Cardiac muscle cell (in vitro differentiated cells and primary cell): ENCODE measurements at places on chromosomes 2 and 18. TPM values are rescaled to one million over a fixed set of nuclear protein-coding genes. Genes with fewer than 3 reads are reported as not detected.
A peak's percentile ranks its signal among the peaks of the same experiment; 100 is the strongest.

GRCh38 chr2:178025551-178026185 lies 46.9 kb downstream of the PDE11A start:
- no peak for DNase-seq
- no peak overlapping the region for H3K4me3 ChIP-seq
- no peaks in the 10 kb centered on the region for H3K27me3 ChIP-seq
- H3K36me3 ChIP-seq = no peaks in the 10 kb centered on the region
- H3K4me1 ChIP-seq = no peaks in the 10 kb centered on the region

DNA sequence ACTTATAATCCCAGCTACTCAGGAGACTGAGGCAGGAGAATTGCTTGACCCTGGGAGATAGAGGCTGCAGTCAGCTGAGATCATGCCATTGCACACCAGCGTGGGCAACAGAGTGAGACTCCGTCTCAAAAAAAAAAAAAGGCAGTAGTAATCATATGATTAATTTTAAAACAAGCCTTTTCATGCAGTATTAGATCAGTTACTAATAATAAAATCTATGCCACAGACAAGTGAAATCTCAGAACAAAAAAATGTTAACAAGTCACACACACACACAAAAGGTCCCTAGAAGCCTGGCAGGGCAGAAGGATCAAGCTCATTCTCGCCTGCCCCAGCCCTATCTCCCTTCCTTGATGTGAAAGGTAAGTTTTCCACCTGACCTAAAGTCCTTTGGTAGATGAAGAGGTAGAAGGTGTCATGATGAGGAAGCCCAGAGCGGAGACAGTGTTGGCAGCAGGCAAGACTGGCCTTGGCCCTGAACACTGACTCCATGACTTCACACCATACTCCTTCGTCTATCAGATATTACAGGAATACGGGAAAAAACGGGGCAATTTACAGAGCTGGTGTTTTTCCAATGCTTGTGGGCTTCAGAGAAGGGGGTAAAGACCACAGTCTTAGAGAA lies 10.6 kb downstream of the KDSR start:
- no peaks in the 10 kb centered on the region for H3K27me3 ChIP-seq
- no peak overlapping the region for H3K4me3 ChIP-seq
- H3K36me3 ChIP-seq = peaks cover 48% of the 10 kb centered on the region
- DNase-seq = no peak
- H3K27ac ChIP-seq = no peak overlapping the region

DNA sequence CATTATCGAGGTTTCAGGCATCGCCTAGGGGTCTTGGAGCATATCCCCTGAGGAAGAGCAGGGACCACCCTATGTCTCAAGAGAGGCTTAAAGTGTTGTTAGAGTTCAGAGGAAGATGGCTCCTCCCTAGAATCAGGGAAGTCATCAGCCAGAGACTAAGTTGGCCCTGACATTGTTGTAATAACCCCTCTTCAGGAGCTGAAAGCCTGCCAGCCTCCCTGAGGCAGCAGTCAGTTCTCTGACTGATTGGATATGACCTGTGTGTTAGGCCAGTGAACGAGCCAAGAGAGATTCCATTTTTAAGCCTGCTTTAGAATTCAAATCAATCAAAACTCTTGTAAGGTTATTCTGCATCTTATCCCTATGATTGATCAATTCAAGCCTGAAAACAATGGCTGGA lies 34.9 kb downstream of the ARHGAP28 start:
- DNase-seq = no peak
- no peaks in the 10 kb centered on the region for H3K36me3 ChIP-seq

- no peak overlapping the region for H3K4me3 ChIP-seq
- DNase-seq = no peak
- peaks cover 4% of the 10 kb centered on the region for H3K4me1 ChIP-seq
- no peaks in the 10 kb centered on the region for H3K27me3 ChIP-seq
- no peaks in the 10 kb centered on the region for H3K36me3 ChIP-seq
These were observed 172.8 kb upstream of the SESTD1 start for GRCh38 chr2:179437430-179437829.

DNA sequence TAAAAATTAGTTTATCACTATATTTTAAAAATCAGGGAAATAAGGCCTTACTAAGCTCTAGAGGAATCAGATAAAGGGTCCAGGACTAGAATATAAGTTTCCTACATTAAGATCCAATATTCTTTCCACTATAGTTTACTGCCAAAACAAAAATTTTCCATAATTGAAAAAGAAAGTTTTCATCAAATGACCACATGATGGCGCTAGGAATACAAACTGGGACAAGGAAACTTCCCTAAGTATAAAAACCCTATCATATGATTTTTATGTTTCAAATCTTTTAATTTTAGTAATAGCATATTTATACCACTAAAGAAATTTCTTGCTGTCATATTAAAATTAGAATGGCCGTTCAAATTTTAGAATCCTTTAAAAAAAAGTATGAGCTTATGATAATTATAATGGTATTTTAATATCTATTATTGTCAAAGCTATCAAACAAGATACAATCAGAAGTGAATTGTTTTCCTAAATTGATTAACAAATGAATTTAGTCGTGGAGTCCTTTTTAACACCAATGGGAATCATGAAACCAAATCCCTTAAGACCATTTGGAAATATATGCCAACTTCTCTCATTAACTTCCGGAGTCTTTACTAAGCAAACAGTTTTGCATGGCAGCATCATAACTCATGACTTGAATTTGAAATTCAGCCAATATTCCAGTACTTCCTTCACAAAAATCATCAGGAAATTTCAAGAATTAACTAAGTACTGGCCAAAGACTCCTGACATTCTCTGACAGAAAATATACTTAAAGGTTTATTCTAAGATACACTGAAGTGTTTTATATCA lies 70.3 kb downstream of the SCN1A start:
- H3K27ac ChIP-seq = no peak overlapping the region
- H3K36me3 ChIP-seq = no peaks in the 10 kb centered on the region
- peak; percentile 64 for DNase-seq
- no peaks in the 10 kb centered on the region for H3K27me3 ChIP-seq

- no peak overlapping the region for H3K27ac ChIP-seq
- H3K4me1 ChIP-seq = peaks cover 6% of the 10 kb centered on the region
- H3K4me3 ChIP-seq = no peak overlapping the region
- H3K36me3 ChIP-seq = no peaks in the 10 kb centered on the region
- DNase-seq = no peak
These were observed 120.1 kb downstream of the PLCL1 start for GRCh38 chr2:197924483-197924882.

- no peak overlapping the region for H3K4me3 ChIP-seq
- no peak overlapping the region for H3K27ac ChIP-seq
- no peak for DNase-seq
- no peaks in the 10 kb centered on the region for H3K36me3 ChIP-seq
- H3K27me3 ChIP-seq = no peaks in the 10 kb centered on the region
These were observed 115.2 kb upstream of the EPAS1 start for GRCh38 chr2:46181789-46182530.

DNA sequence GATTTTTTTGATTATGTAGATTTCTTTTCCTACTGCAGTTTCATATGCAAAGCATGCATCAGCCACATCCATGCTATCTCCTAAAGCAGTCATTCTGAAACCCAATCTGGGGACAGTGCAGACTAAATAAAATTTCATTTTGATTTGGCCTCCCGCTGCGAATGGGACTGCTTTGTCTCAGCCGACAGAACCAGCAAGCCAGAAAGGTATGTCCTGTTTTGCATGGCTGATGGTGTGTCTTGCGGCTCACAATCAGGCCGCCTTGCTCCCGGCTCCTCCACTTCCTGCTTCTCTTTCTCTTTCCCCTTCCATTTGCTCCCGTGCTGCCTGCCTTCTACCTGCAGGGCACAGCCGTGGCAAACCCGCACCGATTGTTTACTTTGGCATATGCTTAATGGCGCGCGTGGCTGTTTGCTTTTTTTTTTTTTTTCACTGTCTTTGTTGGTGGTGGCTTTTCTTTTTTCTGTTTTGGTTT lies 419.6 kb upstream of the POU3F3 start:
- no peak for DNase-seq
- H3K36me3 ChIP-seq = no peaks in the 10 kb centered on the region
- H3K4me3 ChIP-seq = no peak overlapping the region
- peaks cover 5% of the 10 kb centered on the region for H3K4me1 ChIP-seq
- no peaks in the 10 kb centered on the region for H3K27me3 ChIP-seq
- H3K27ac ChIP-seq = no peak overlapping the region

GRCh38 chr18:62118328-62118727 lies 68.5 kb downstream of the PIGN start:
- no peaks in the 10 kb centered on the region for H3K4me1 ChIP-seq
- no peaks in the 10 kb centered on the region for H3K27me3 ChIP-seq
- H3K36me3 ChIP-seq = no peaks in the 10 kb centered on the region

DNA sequence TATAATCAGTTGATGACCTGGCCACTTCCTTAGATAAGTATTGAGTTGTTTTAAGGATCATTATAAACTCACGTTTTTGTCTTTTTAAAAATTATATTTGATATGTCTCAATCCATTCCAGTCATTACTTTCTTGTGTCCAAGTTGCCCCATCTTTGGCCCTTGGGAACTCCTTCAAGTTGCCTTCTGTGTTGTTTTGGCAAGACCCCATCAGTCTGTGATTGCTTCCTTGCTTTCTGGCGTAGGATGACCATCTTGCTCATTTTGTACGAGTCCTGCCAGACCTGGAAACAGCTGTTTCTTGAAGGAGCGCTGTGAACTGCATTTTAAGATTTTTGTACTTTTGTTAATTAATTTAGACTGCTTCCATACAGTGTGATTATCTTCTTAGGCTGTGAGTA lies 68.9 kb upstream of the ITM2C start:
- no peak for DNase-seq
- H3K27me3 ChIP-seq = no peaks in the 10 kb centered on the region
- H3K36me3 ChIP-seq = no peaks in the 10 kb centered on the region

- H3K4me1 ChIP-seq = no peaks in the 10 kb centered on the region
- no peak overlapping the region for H3K4me3 ChIP-seq
- no peaks in the 10 kb centered on the region for H3K36me3 ChIP-seq
- no peak for DNase-seq
- H3K27ac ChIP-seq = no peak overlapping the region
- no peaks in the 10 kb centered on the region for H3K27me3 ChIP-seq
These were observed 57.6 kb downstream of the LONRF2 start for GRCh38 chr2:100264651-100265050.

DNA sequence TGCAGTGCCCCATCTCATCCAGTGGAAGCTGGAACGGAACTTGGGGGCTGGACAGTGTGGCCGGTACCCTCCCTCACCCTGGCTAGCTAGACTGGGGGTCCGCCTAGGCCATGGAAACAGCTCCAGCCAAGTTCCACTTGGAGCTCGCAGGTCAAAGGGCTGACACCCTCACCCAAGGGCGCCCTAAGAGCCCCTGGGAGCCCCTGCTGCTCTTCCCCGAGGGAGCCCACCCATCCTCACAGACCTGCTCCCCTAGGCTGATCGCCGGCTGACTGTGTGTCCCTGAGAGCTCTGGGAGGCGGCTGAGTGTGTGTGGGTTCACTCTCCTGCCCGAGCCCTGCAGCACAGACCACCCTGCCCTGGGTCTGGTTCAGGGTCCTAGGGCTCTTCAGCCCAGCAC lies 118.2 kb upstream of the OTOS start:
- no peak for DNase-seq
- no peaks in the 10 kb centered on the region for H3K36me3 ChIP-seq
- H3K27ac ChIP-seq = no peak overlapping the region
- no peak overlapping the region for H3K4me3 ChIP-seq
- no peaks in the 10 kb centered on the region for H3K4me1 ChIP-seq

- no peak overlapping the region for H3K4me3 ChIP-seq
- H3K4me1 ChIP-seq = no peaks in the 10 kb centered on the region
These were observed 107.8 kb downstream of the MSH2 start for GRCh38 chr2:47510745-47511144.

GRCh38 chr2:8643996-8644356 lies 37.9 kb upstream of the ID2 start:
- no peak for DNase-seq
- H3K27me3 ChIP-seq = no peaks in the 10 kb centered on the region
- H3K4me1 ChIP-seq = no peaks in the 10 kb centered on the region
- H3K27ac ChIP-seq = no peak overlapping the region

GRCh38 chr18:50079571-50080295 lies 115.2 kb downstream of the MYO5B start:
- H3K27me3 ChIP-seq = peaks cover 6% of the 10 kb centered on the region
- H3K4me1 ChIP-seq = no peaks in the 10 kb centered on the region
- no peak overlapping the region for H3K4me3 ChIP-seq
- no peaks in the 10 kb centered on the region for H3K36me3 ChIP-seq

DNA sequence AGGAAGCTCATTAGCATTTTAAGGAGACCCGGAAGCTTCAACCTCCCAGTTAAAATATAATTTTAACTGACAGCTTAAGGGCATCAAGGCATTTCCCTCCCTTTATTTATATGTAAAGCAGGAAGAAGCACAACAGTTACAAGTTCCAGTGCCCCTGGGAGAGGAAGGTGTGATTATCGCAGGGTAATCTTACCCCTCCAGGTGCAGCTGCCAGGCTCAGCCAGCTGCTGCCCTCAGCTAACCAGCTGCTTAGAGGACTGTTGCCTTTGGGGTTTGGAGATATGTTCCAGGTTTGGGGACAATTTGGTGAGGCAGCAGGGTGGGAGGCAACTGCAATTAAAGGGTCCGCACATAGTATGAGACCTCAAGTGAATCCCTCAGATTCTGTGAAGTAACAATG lies 55.3 kb upstream of the SETBP1 start:
- no peaks in the 10 kb centered on the region for H3K36me3 ChIP-seq
- no peak for DNase-seq
- H3K4me1 ChIP-seq = no peaks in the 10 kb centered on the region
- H3K4me3 ChIP-seq = no peak overlapping the region

- H3K4me1 ChIP-seq = peaks cover 35% of the 10 kb centered on the region
- no peaks in the 10 kb centered on the region for H3K36me3 ChIP-seq
- no peak overlapping the region for H3K27ac ChIP-seq
- DNase-seq = no peak
These were observed 40.2 kb downstream of the SCTR start for GRCh38 chr2:119483896-119484718.

GRCh38 chr2:168029071-168029470 lies 218.3 kb downstream of the STK39 start:
- no peak overlapping the region for H3K4me3 ChIP-seq
- no peak for DNase-seq
- no peaks in the 10 kb centered on the region for H3K27me3 ChIP-seq
- H3K27ac ChIP-seq = no peak overlapping the region
- peaks cover 12% of the 10 kb centered on the region for H3K4me1 ChIP-seq
- no peaks in the 10 kb centered on the region for H3K36me3 ChIP-seq

Gene RAB27B
- 0.59 and 0.71 TPM in 2 replicates for polyA plus RNA-seq

Gene ADCY3
- polyA plus RNA-seq = 2.3 and 6.3 TPM in 2 replicates

Gene CRYBA2
- polyA plus RNA-seq = not detected in 2 replicates

Gene OTOS
- not detected in 2 replicates for polyA plus RNA-seq

Gene ZSWIM2
- not detected in 2 replicates for polyA plus RNA-seq

Gene DSG1
- polyA plus RNA-seq = not detected in 2 replicates

Gene IL1RL1
- polyA plus RNA-seq = not detected in 2 replicates

Gene NOSTRIN
- polyA plus RNA-seq = 2.9 and 3.6 TPM in 2 replicates

Gene MLPH
- 1.4 TPM in 1 of 2 replicates, not detected in the other for polyA plus RNA-seq

Gene IL37
- not detected in 2 replicates for polyA plus RNA-seq

Gene MYCN
- polyA plus RNA-seq = 38.5 and 73.2 TPM in 2 replicates

Gene POU3F3
- not detected in 2 replicates for polyA plus RNA-seq

Gene CNDP1
- 0.55 TPM in 1 of 2 replicates, not detected in the other for polyA plus RNA-seq

Gene RAMP1
- 2.1 and 5.7 TPM in 2 replicates for polyA plus RNA-seq

Gene L3MBTL4
- 4.4 and 9.3 TPM in 2 replicates for polyA plus RNA-seq

Gene CAB39
- polyA plus RNA-seq = 36.2 and 36.7 TPM in 2 replicates

Gene TUBB8B
- not detected in 2 replicates for polyA plus RNA-seq

Gene ROCK2
- 30.0 and 31.7 TPM in 2 replicates for polyA plus RNA-seq
